ENCODE measurements at places on chromosomes 7 and 10. TPM values are rescaled to one million over a fixed set of nuclear protein-coding genes. Genes with fewer than 3 reads are reported as not detected.

Gene CFAP43
- 0.18 TPM for total RNA-seq

Gene ATP6V0A4
- not detected for total RNA-seq

Gene PSD
- total RNA-seq, result 1.4 TPM

Gene MOGAT3
- total RNA-seq, result not detected

Gene LRRC18
- not detected for total RNA-seq

Gene SHOC2
- total RNA-seq, result 45.6 TPM

Gene ERVW-1
- total RNA-seq, result not detected

Gene VIPR2
- total RNA-seq, result 0.23 TPM

Gene WDR91
- total RNA-seq, result 11.6 TPM

Gene SLC39A12
- total RNA-seq, result not detected

Gene LRRTM3
- not detected for total RNA-seq

DNA sequence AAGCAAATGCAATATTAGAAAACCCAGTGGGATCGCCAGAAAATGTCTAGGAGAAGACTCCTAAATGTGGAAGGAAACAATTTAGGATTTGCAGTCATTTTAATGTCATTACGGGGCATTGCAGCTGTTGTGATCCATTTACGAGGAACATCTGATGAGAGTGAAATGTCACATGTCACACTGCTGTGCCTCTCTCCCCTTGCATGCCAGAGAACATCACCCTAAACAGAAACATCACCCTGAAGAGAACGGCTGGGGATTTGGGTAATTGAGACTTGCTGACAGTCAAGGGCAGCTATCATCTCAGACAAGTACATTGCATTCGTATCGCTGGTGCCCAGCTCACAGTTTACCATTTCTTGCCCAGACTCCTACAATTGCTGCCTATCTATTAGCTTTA, 785.7 kb upstream of the POM121L12 start:
- H3K27ac ChIP-seq, result no peak overlapping the region
- no peaks in the 10 kb centered on the region for H3K27me3 ChIP-seq
- no peak for DNase-seq
- H3K4me1 ChIP-seq, result no peaks in the 10 kb centered on the region
- no peak overlapping the region for H3K4me3 ChIP-seq

DNA sequence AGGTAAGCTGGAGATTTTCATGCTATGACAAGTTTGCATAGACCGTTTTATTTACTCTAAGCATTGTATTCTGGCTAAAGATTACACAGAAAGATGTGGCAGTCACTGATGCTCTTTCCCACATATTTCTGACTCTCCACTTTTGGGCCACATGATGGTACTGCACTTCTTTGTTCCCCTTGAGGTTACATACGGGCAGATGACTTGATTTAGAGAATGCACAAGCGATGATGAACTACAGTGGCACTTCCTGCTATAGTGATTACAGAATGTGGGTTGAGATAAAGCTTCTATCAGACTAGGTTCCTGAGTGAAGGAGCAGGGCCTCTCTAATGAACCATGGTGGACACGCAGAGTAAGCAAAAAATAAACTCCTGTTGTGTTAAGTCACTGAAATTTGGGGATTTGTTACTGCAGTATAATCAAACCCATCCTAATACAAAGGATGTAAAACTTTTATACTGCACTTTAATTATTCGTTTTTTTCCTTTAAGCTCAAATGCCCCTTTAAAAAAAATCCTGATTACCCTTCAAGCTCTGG, 177.9 kb downstream of the TAX1BP1 start:
- H3K27me3 ChIP-seq, result no peaks in the 10 kb centered on the region
- DNase-seq, result no peak
- H3K27ac ChIP-seq, result no peak overlapping the region
- no peaks in the 10 kb centered on the region for H3K36me3 ChIP-seq

- H3K27me3 ChIP-seq, result peaks cover 52% of the 10 kb centered on the region
- no peak for DNase-seq
- H3K36me3 ChIP-seq, result no peaks in the 10 kb centered on the region
- peaks cover 5% of the 10 kb centered on the region for H3K4me1 ChIP-seq
These were observed 36.0 kb downstream of the NRCAM start for GRCh38 chr7:108419961-108420908.

- H3K27ac ChIP-seq, result no peak overlapping the region
- H3K36me3 ChIP-seq, result peaks cover 4% of the 10 kb centered on the region
- peaks cover 5% of the 10 kb centered on the region for H3K4me1 ChIP-seq
- DNase-seq, result no peak
- H3K27me3 ChIP-seq, result peaks cover 29% of the 10 kb centered on the region
- no peak overlapping the region for H3K4me3 ChIP-seq
These were observed 4.4 kb upstream of the BICC1 start for GRCh38 chr10:58508316-58508715.

- peaks cover 4% of the 10 kb centered on the region for H3K27me3 ChIP-seq
- DNase-seq, result no peak
- H3K4me1 ChIP-seq, result peaks cover 3% of the 10 kb centered on the region
- H3K36me3 ChIP-seq, result no peaks in the 10 kb centered on the region
- H3K27ac ChIP-seq, result no peak overlapping the region
These were observed 133.5 kb downstream of the CHN2 start for GRCh38 chr7:29328045-29328444.

GRCh38 chr7:136687693-136688322, 180.6 kb upstream of the CHRM2 start:
- H3K4me1 ChIP-seq, result no peaks in the 10 kb centered on the region
- no peak overlapping the region for H3K4me3 ChIP-seq
- H3K27ac ChIP-seq, result no peak overlapping the region
- H3K36me3 ChIP-seq, result no peaks in the 10 kb centered on the region
- no peaks in the 10 kb centered on the region for H3K27me3 ChIP-seq

DNA sequence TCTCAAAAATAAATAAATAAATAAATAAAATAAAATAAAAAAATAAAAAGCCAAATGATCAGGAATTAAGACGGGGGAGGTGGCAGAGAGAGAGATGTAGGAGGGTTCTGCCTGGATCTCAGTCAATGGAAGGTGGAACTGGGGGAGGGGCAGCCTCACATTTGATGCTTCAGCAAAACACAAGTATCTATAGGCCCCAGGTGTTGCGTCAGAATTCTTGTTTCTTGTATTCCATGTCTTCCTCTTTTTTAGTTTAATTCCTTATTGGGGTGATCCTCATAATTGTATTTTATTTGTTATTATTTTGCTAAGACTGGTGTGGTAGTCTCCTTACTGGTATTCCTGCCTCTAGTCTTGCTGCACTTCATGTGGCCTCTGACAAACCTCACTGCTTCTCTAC, 41.4 kb upstream of the SMARCD3 start:
- H3K4me1 ChIP-seq, result peaks cover 3% of the 10 kb centered on the region
- no peaks in the 10 kb centered on the region for H3K36me3 ChIP-seq
- H3K27ac ChIP-seq, result no peak overlapping the region
- peaks cover 25% of the 10 kb centered on the region for H3K27me3 ChIP-seq
- no peak overlapping the region for H3K4me3 ChIP-seq

- H3K27ac ChIP-seq, result no peak overlapping the region
- peak; percentile 18 for DNase-seq
- no peak overlapping the region for H3K4me3 ChIP-seq
- peaks cover 6% of the 10 kb centered on the region for H3K27me3 ChIP-seq
- no peaks in the 10 kb centered on the region for H3K36me3 ChIP-seq
These were observed 127.3 kb upstream of the PCBD1 start for GRCh38 chr10:71015674-71016073.

DNA sequence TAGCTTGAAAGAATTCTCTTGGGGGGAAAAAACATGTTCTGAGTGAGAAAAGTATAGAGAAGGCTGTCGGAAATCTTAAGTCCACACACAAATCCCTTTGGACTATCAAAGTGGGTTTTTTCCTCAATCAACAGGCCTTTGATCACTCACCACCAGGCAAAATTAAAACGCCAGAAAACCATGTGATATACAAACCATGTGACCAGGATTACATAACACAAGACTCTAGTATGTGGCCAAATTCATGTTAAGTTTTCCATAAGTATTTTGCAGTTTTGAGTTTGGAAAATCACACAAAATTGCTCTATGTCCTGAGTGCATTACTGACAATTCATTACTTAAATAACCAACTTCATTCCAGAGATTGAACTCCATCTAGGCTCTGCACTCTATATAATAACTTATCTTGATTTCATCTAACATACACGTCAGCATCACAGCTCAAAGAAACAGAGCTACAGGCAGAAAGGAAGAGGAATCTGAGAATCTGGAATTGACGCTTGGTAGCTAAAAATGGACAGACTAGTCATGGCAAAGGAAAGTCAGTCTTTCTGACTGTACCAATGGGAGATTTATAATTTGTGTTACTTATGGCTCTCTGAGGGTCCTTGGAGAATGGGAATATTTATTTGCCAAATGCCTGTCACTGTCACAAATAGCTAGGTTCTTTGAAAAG, 383.5 kb downstream of the SFMBT2 start:
- H3K4me1 ChIP-seq, result peaks cover 43% of the 10 kb centered on the region
- H3K4me3 ChIP-seq, result no peak overlapping the region
- peaks cover 7% of the 10 kb centered on the region for H3K36me3 ChIP-seq
- H3K27ac ChIP-seq, result no peak overlapping the region
- no peak for DNase-seq

DNA sequence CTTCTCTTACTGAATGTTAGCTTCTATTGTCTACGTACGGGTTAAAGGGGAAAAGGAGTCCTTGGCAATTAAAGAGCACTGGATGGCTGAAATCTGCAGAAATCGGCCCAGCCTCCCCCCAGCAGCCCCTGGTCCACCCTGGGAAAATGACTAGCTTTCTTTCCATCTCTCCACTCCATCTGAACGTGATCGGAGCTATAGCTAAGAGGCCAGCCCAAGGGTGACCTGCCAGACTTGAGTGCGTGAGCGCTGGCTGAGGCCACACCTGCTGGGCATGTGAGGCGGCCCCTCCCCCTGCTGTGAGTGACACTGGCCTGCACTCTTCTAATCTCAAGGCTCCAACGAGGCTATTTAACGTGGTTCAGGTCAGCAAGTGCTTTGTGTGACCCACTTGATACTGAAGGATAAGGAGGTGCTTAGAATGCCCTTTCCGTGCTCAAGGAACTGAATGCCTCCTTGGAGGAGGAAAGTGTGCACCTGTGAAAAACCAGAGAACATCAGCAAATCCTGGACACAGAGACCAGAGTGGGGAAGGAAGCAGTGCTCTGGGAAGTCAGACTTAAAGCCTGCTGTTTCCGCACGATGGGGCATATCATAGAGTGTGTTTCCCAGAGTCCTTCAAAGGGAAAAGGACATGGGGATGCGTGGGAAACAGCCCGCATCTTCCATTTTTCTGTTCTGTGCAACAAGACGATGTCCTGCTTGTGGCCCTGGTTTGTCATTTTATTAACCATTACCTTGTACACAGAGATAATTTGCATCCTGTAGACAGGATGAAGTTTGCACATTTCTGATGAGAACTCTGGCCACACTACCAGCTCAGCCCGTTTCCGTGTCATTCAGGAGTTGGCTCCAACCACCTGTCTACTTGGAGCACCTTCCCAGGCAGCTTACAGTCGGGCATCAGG, 12.5 kb upstream of the MNX1 start:
- H3K27me3 ChIP-seq, result peaks cover 80% of the 10 kb centered on the region
- H3K27ac ChIP-seq, result no peak overlapping the region
- DNase-seq, result no peak
- H3K4me1 ChIP-seq, result peaks cover 6% of the 10 kb centered on the region
- no peak overlapping the region for H3K4me3 ChIP-seq

DNA sequence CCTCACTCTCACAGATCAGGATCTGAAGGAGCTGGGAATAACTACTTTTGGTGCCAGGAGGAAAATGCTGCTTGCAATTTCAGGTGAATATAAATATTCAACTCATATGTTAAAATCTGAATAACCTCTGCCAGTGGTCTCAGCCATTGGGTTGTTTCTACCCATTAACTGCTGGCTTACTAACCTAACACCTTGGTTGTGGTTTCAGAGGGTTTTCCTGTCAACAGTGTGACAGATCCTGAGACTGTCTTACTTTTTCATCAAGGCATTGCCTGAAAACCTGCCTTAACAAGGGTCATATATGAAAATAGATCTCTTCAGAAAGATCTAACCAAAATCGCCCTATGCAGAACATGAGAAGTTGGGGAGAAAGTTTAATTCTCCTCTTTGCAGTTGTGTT, 307.7 kb downstream of the BICC1 start:
- no peaks in the 10 kb centered on the region for H3K27me3 ChIP-seq
- no peak overlapping the region for H3K27ac ChIP-seq
- H3K4me3 ChIP-seq, result no peak overlapping the region
- H3K36me3 ChIP-seq, result no peaks in the 10 kb centered on the region
- no peaks in the 10 kb centered on the region for H3K4me1 ChIP-seq
- no peak for DNase-seq

DNA sequence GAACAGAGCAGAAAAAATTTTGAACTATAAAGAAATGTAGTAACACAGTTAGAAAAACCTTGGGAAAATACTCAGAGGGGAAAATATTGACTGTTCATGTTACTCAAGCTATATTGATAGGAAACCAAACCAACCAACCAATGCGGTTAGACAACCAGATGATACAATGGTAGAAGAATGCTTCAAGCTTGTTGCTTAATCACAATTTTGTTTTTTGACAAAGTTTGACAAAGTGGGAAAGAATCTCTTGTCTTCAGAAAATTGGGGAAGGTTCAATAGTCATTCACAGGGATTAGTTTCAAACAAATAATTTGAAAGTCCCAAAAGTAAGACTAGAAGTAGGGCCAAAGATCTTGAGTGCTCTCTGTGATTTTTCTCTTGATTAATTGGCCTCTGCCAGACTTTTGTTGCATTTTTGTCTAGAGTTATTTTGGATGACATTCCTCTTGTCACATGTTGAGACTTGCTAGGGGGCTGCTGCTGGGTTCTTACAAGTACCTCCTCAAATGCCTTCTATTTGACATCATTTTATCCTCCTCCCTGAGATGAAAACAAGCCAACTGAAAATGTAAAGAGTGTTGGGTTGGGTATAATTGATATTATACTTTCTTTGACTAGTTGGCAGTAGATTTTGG, 233.1 kb upstream of the PHYHIPL start:
- no peaks in the 10 kb centered on the region for H3K36me3 ChIP-seq
- H3K27ac ChIP-seq, result no peak overlapping the region

GRCh38 chr7:100894860-100895700, 608 bp downstream of the ACHE start:
- no peak overlapping the region for H3K4me3 ChIP-seq
- H3K27ac ChIP-seq, result no peak overlapping the region
- peaks cover 56% of the 10 kb centered on the region for H3K27me3 ChIP-seq
- H3K4me1 ChIP-seq, result peaks cover 22% of the 10 kb centered on the region
- no peaks in the 10 kb centered on the region for H3K36me3 ChIP-seq
- peak; percentile 47 for DNase-seq

GRCh38 chr10:122435212-122435827, 19.1 kb upstream of the ARMS2 start:
- H3K27me3 ChIP-seq, result no peaks in the 10 kb centered on the region
- DNase-seq, result no peak
- H3K4me3 ChIP-seq, result no peak overlapping the region

DNA sequence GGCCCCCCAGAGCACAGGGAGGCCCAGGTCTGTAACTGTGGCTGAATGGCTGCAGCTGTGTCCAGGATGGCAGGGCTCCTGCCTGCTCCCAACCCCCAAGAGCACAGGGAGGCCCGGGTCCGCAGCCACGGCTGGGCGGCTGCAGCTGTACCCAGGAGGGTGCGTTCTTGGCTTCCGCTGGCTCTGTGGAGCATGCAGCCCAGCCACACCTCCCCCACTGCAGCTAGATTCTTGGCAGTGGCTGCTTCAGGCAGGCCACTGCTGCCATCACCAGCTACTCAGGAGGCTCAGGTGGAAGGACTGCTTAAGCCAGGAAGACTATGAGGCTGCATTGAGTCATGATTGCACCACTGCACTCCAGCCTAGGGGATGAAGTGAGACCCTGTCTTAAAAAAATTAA, 27.9 kb downstream of the C7orf25 start:
- no peak for DNase-seq
- H3K36me3 ChIP-seq, result no peaks in the 10 kb centered on the region
- peaks cover 22% of the 10 kb centered on the region for H3K27me3 ChIP-seq
- peaks cover 15% of the 10 kb centered on the region for H3K4me1 ChIP-seq
- no peak overlapping the region for H3K4me3 ChIP-seq
- H3K27ac ChIP-seq, result no peak overlapping the region

- H3K27ac ChIP-seq, result no peak overlapping the region
- peaks cover 5% of the 10 kb centered on the region for H3K4me1 ChIP-seq
- DNase-seq, result no peak
- H3K36me3 ChIP-seq, result peaks cover 16% of the 10 kb centered on the region
- no peak overlapping the region for H3K4me3 ChIP-seq
These were observed 61.6 kb downstream of the NHLRC2 start for GRCh38 chr10:113916053-113916452.

All from activated CD4-positive, alpha-beta memory T cell treated with anti-CD3 and anti-CD28 coated beads, Interleukin-2, amount 10 ng/mL, durations not matched to agents 7 days and 5 days (primary cell).